Stimulated activated CD4-positive, alpha-beta T cell treated with anti-CD3 and anti-CD28 coated beads, Interleukin-12 subunit alpha, Interleukin-12 subunit beta, amount 100 ng/mL, for 24 hours (primary cell): ENCODE measurements at places on chromosomes 7 and 10.

GRCh38 chr7:103504505-103505135 lies 58.6 kb upstream of the SLC26A5 start:
- no peak for DNase-seq

DNA sequence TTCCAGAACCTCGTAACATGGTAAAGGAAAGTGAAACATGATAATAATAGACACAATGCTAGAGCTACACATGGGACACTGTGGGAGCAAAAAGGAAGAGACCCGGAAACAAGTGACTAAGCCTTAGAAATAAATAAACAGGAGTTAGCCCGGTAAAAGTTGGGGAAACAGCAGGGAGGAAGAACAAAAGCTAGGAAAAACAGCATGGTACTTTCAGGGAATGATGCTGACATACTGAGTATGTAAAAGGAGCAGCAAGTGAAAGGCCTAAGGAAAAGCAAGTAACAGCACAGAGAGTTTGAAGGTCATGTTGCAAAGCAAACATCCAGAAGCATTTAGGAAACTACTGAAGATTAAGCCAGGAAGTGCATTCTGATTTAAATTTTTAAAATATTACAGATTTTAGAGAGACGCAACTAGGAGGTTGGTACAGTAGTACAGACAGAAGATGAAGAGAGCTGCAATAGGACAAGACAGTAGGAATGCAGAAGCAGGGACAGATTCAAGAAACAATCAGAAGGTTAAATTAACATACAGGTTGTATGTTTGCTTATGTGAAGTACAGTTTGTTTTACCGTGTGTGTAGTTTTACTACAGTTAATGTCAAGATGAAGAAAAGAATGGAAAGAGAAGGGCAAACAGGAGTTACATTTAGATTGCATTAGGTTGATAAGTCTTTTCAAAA lies 63.7 kb downstream of the ARHGAP12 start:
- DNase-seq: no peak

DNA sequence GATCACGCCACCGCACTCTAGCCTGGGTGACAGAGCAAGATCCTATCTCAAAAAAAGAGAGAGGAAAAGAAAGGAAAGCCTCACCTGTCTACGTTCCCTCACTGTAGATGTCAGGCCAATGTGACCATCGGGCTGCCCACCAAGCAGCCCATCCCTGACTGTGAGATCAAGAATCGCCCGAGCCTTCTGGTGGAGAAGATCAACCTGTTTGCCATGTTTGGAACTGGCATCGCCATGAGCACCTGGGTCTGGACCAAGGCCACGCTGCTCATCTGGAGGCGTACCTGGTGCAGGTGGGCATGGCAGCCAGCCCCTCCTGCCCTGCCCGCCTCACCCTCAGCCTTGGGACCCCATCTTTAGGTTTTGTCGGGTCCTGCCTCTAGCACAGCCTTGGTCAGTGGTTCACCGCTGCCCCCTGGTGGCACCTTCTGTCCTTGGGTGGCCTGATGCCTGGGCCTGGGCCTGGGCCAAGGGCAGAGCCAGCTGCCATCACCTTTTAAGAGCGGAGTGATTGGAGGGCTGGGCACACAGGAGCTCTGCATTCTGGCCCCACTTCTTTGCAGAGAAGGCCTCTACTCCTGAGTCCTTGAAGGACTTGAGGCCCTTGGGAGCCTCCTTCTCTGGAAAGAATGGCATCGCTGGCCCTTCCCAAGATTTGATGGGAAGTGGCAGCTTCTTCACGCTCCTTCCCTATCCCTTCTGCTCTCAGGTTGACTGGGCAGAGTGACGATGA lies 14.4 kb upstream of the AHCYL2 start:
- DNase-seq: peak; percentile 43

DNA sequence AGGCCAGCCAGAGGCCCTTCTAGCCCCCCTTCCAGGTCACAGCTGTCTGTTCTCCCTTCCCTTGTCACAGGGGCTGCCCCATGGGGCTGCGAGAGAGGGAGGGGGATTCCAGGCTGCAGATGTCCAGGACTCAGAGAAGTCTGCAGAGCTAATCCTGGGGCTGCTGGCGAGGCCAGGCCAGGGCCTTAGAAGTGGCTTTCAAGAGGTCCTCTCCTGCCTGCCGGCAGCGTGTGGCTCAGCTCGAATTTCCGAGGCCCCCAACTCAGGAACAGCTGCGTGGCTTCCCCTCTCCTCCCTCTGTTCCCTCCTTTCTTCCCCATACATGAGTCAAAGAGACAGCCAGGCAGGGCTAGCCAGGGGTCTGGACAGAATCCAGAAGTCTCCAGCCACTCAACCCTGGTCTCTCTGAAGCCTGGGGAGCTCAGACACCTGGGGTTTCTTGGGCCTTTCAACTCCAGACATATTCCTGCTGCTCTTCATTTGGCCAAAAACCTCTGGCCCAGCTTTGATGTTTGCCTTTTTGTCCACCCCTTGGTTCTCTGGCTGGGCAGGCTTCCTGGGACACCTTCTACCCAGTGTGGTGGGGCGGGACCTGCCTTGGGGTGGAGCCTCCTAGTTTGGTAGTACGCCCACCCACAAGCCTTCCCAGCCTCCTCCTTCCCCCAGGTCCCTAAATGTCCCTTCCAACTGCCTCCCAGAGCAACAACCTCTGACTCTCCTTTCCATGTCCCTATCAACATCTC lies 21.8 kb upstream of the EIF5AL1 start:
- no peak for DNase-seq

- no peak for DNase-seq
Measured at GRCh38 chr10:35821339-35821911, 179.3 kb upstream of the FZD8 start.

- DNase-seq: no peak
Measured at GRCh38 chr7:128796327-128796726, 4.6 kb downstream of the CCDC136 start.

GRCh38 chr7:150361807-150362621 lies 6.6 kb upstream of the REPIN1 start:
- no peak for DNase-seq

GRCh38 chr10:62308101-62308500 lies 39.5 kb upstream of the RTKN2 start:
- no peak for DNase-seq

DNA sequence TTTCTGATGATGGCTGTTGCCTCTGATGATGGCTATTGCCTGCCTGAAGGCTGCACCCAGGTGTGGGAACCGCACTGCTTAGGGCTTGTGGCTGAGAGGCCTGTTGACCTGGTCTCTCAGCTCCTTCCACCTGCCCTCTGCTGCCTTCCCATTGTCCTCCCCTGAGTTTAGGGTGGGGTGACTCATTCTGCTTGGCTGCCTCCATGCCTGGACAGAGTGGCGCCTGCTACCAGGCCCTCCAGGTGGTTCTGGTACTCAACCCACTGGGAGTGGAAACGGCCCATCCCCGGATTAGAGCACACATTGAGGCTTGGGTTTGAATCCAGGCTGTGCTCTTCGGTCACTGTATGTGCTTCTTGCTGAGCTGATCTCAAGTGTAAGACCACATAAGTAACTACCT lies 120.6 kb downstream of the SEM1 start:
- no peak for DNase-seq

DNA sequence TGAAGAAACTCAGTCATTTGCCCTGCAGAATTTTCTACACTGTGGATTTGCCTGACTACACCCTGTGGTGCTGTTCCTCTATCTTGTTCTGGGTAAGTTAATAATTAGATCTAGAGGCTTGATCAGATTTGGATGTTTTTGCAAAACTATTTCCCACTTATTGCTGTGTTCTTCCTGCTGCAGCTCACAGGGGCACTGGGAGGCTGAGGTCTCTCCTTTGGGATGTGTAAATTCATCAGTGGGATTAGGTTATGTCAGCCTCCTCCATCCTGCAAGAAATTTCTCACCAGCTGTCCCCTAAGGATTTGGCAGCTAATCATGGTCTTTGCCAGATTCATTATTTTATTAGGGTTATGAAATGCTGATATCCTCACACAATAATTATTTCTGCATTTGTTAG lies 148.1 kb upstream of the ZNF32 start:
- no peak for DNase-seq

- DNase-seq: no peak
Measured at GRCh38 chr7:119436882-119437281, 836.1 kb upstream of the KCND2 start.

GRCh38 chr10:103171278-103171677 lies 21.8 kb downstream of the NT5C2 start:
- DNase-seq: no peak

DNA sequence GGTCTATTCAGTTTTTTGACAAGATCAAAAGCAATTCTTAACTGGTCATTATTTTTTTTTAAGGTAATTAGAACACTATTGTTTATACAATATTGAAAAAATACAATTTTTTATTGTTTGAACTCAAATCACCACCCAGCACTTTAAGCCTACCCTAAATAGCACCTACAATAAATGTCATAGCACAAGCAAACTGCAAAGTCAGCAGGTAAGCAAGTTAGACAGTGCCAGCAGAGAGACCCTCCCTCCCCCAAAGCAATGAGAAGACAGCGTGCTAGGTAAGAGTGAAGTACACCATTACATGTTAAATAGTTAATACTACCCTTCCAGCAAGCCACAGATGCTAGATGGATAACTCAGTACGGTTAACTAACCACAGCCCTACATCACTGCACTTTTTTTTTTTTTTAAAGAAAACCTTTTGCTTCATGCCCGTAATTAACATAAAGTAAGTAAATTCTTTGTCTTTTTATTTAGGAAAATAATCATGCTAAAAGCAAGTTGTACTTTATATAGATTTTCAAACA lies 120.0 kb downstream of the UBE2H start:
- DNase-seq: no peak

DNA sequence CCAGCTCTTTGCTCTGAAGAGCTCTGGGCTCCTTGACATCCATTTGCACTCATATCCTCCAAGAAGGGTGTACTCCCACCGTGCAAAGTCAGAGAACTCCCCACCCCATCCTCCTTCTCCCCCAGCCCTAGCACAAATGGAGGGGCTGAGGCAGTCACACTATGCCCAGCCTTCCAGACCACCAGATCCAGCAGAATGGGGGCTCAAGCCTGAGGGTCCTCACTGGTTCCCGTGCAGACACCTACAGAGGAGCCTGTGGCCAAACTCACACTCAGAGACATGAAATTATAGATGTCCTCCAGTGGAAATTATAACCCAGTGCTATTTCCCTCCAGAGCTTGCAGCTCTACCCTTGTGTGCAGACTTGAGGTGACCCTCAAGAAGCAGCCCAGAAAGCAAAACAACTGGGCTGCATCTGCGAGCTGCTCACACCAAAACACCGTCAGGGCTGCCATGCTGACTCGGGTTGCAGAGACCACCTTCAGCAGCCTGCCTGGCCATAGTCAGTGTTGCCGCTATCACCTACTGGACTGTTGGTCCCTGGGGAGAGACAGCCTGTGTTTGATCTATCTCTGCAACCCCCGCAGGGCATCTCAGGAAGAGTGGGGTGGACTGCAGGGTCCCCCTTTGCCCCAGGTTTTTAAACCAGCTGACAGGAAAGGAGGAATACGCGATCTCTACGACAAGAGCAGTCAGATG lies 7.4 kb downstream of the ZNF488 start:
- no peak for DNase-seq

- DNase-seq: no peak
Measured at GRCh38 chr10:19902456-19902855, 86.2 kb downstream of the PLXDC2 start.

- no peak for DNase-seq
Measured at GRCh38 chr10:32940321-32941301, 17.4 kb downstream of the ITGB1 start.
